ENCODE measurements at places on chromosomes 6 and 20.
A peak's percentile ranks its signal among the peaks of the same experiment; 100 is the strongest.

DNA sequence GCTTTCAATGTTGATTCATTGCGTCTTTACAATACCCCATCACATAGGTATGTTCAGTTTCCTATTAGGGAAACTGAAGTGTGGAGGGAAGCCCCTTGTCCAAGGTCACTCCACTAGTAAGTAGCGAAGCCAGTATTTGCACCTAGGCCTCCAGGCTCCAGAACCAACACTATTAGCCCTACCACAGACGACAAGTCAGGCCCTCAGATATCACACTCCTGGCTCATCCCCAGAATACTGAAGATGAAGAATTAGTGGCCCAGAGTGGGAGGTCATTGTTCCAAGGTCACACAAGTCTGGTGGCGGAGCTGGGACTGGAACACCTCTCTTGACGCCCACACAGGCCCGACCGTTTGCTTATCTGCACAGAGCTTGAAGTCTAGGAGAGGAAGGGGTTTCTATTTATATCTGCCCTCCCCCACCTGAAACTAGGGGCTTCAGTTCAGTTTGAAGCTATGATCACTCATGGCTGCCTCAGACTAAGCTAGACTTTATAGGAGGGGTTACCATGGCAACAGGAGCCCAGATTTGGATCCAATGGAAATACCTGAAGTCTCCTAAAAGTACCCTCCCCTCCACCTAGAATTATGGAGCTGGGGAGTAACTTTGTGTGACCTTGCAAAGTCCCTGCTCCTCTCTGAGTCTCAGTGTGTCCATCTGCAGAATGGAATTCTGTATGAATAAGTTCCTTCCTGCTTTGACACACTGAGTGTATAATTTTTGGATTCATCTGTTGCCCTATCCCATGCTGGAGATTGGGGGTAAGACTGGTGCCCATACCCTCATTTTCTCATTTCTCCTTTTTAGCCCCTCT, 2.2 kb downstream of the SNTA1 start:
- DNase-seq, result no peak

- DNase-seq, result no peak
Measured at GRCh38 chr6:80331974-80332373, 225.5 kb downstream of the BCKDHB start.

DNA sequence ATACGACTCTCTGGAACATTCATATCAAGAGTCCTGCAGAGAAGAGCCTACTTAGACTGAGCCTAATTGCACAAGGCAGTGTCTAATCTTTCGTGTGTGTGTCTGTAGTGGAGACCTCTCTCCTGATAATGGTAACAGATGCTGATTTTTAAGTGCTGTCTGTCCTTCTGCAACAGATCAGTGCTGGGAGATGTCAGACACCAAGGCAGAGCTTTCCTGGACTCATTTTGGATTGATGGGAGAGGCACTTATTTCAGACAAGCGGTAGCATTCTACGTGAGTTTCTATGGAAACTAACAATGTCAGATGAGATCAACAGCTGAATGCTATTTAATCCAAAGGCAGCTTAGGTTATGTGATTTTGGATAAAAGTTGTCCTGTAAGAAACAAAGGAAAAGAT, 167.6 kb downstream of the PLCB4 start:
- no peak for DNase-seq

DNA sequence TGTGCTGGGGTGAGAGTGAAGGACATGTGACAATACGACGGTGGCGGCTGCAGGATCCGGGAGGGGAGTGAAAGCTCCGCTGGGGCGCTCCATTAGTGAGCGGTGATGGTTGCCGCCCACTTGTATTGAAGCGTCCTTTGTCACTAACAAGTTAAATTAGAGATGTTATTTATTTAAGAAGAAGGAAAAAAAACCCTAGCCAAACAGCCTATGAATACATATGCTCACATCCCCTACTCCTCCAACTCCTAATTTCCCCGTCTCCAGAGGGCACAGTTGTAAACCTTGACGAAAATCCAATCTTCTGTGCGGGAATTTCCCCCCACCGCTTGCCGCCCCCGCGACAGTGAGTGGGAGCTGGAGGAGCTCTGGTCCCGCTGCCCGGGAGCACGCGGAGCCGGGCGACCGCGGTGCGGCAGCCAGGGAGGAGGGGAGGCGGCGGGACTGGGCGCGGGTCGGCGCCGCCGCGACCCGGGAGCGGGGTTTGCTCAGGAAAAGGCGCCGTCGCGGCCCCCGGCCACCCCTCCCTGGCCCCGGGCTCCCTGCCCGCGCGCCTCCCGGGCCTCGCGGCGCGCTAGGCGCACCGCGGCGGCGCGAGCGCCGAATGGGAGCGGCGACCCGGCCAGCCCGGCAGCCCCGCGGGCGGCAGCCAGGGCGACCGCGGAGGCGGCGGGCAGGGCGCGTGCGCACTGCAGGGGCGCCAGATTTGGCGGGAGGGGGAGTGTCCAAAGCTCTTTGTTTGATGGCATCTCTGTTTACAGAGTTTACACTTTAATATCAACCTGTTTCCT, at the start of gene MYB:
TSS of gene MYB (plus strand) at position 767 of the 791 bp plus-strand sequence. CDS start 206 bp downstream, outside the sequence.
- DNase-seq, result peak; percentile 50

GRCh38 chr20:52500157-52500556, 308.6 kb upstream of the ZFP64 start:
- no peak for DNase-seq

GRCh38 chr6:3895312-3895653, 46.1 kb downstream of the FAM50B start:
- no peak for DNase-seq

GRCh38 chr20:63822276-63822696, 8.8 kb downstream of the ZBTB46 start:
- no peak for DNase-seq

GRCh38 chr6:88141561-88142296, 24.4 kb downstream of the CNR1 start:
- no peak for DNase-seq

GRCh38 chr20:16360668-16361067, 212.6 kb downstream of the KIF16B start:
- DNase-seq, result no peak

DNA sequence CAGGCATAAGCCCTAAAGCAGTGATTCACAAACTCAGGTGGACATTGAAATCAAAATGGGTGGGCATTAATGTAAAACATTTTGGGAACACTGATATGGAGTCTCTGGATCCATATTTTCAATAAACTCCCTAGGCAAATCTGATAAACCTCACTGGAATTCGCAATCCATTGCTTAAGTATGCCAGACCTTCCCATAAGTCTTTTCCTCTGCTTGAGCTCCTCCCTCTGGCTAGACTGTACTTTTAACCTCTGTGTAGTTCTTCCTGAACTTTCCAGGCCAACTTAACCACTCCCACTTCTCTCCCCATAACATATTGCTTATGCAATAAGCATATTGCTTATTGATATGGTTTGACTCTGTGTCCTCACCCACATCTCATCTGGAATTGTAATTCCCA, 629.7 kb upstream of the IMPG1 start:
- DNase-seq, result peak; percentile 63

GRCh38 chr20:35887393-35888064, 66.8 kb downstream of the SCAND1 start:
- no peak for DNase-seq

- no peak for DNase-seq
Measured at GRCh38 chr6:75896526-75896925, 147.5 kb downstream of the MYO6 start.

- no peak for DNase-seq
Measured at GRCh38 chr6:38192487-38192886, 373.0 kb downstream of the ZFAND3 start.

DNA sequence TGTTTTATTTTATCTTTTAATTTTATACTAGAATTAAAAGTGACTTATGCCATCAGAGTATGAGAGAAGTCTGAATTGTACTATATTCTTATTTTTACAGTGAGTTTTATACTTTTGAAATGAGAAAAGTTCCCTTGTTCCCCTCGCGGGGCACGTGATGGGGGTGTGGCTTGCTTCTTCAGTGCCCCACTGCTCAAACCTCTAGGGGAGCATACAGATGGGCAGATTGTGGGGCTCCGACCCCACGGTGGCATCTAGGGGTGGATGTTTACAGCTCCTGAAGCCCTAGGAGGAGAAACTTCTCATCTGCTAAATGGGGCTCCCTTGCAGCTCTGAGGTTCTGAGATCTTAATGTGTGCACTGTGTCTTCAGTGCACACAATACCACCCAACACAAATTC, 11.9 kb upstream of the MAS1L start:
- no peak for DNase-seq

DNA sequence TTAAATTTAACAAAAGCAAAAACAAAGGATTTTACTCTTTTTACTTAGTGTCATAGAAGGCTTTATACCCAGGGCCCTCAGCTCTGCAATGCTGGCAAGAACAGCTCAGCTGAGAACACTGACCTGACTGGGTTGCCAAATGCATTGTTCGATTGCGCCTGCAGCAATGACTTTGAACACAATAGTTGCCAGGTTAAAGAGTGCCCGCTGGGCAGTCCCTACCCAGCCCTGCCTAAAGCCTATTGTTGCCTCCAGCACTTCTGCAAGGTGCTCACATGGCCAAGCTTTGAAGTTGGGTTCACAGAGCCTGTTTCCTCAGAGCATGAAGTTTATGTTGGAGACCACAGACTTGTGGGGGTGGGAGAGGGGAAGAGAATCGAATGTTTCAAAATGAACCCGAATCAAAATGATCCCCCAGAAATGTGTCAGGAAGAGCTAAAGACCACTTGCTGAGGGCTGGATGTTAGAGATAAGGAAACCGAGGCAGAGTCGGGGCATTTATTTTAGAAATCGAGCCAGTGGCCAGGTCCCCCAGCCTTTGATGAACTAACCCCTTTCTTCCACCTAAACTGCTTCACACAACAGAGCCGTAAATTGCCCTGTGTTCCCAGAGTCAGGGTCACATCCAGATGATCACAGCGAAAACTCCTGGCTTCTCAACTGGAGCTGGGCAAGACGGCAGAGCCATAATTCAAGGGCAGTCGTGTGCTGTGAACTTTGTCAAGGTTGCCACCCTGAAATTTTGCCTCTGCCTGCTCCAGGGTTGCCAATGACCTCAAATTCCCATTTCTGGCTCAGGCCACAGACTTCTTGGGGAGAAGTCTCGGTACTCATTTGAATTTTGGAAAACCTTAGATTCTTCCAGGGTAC, 55.0 kb downstream of the FOXA2 start:
- no peak for DNase-seq

DNA sequence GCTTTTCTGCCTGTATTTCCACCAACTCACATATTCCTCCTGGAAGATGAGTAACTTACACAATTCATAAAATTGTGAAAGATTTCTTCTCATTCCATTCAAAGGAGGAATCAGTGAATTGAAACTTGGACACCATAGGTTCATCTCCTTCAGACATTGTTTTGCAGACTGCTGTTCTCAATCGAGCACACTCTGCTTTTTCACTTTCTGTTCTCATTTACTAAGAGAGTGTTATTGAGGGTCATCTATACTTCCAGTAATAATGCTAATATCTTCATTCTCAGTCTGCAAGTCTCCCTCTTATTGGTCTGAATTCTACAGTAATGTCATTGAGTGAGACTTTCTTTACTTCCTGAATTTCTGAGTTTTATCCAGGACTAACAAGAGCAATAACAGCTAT, 67.5 kb upstream of the FUT9 start:
- no peak for DNase-seq

- DNase-seq, result no peak
Measured at GRCh38 chr20:54646156-54646517, 170.7 kb downstream of the DOK5 start.

DNA sequence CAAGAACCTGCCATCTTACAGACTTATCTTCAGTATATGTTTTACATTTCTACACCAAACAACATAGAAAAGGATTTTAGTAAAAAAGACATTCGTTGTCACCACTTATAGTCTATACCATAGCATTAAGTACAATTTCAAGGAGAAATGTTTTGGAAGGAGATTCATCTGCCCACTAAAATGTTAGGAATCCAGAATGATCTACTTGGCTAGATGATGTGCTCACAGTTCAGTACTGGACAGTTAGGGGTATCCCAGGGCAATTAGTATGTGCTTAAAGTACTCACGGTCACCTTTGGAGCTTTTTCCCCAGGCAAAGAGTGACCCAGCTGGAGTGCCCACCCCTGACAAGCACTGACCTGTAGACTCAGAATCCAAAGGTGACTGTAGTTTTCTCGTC, 222.9 kb downstream of the SLC24A3 start:
- peak; percentile 14 for DNase-seq

DNA sequence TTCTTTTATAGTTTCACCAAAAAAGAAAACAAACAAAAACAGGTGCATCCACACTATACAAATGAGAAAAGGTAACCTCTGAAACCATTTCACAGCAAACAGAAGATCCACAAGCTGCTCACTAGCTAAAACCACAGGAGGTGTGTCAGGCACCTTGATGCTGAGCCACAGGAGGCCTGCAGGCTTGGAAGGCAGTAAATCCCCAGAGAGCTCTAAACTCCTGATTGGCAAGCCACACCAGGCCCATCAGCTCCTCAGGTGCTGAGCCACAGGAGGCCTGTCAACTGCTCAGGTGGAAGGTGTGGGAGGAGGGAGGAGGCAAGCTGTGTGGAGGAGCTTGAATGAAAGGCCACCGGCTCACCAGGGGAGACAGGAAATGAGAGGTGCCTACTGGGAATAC, 273.0 kb downstream of the PKHD1 start:
- DNase-seq, result no peak

GRCh38 chr6:146154197-146154596, 125.3 kb downstream of the GRM1 start:
- no peak for DNase-seq

DNA sequence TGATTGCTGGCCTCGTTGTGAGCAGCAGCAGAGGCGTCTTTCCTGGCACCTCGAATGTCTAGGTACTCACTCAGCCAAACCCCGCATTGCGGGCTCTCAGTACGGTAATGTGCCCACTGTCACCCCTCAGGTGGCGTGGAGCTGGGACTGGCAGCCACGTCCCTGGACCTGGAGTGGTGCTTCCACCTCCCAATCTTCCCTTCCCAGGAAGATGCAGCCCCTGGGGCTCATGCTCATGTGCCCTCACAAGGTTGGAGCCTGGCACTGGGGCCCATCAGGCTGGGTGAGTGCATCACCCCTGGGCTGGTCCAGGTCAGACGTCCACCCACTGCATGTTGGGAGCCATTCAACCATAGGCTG, 75.7 kb downstream of the TCP11 start:
- DNase-seq, result no peak

DNA sequence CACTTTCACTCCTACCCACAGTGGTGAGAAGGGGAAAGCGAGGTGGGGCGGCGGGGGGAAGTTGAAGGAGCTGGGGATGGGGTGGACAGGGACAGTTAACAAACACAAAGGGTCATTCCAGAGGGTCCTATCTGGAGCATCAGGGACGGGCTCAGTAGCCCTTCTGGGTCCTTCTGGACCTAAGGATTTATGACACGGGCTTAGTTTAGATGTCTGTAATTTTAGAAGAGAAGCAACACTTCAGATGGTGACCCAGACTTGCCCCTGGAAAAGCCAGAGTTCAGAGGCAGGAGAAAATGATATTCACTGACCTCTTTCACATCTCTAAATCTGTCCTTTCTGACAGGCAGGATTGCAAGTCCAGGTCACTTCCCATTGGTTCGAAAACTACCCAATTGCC, 36.3 kb downstream of the PDE10A start:
- no peak for DNase-seq

- DNase-seq, result no peak
Measured at GRCh38 chr6:135128268-135128914, 52.7 kb upstream of the MYB start.
